ENCODE measurements at places on chromosomes 6 and 20. TPM values are rescaled to one million over a fixed set of nuclear protein-coding genes. Genes with fewer than 3 reads are reported as not detected.

Gene PNLDC1
- 0.50 TPM for total RNA-seq

Gene TRIM38
- 24.9 TPM for total RNA-seq

Gene ADGRB3
- total RNA-seq = not detected

Gene BTN3A1
- total RNA-seq = 75.7 TPM

Gene IRF4
- 177 TPM for total RNA-seq

Gene SIRPD
- 0.20 TPM for total RNA-seq

Gene BANF2
- total RNA-seq = not detected

Gene GOPC
- 26.4 TPM for total RNA-seq

Gene LAMA2
- 1.4 TPM for total RNA-seq
